ENCODE measurements at places on chromosomes 6 and 20.

- no peak for DNase-seq
Measured at GRCh38 chr6:56525974-56526789, 116.5 kb downstream of the DST start.

GRCh38 chr6:55937951-55938690, 62.7 kb upstream of the BMP5 start:
- DNase-seq: no peak

- DNase-seq: no peak
Measured at GRCh38 chr6:109991201-109992101, 13.3 kb downstream of the GPR6 start.

DNA sequence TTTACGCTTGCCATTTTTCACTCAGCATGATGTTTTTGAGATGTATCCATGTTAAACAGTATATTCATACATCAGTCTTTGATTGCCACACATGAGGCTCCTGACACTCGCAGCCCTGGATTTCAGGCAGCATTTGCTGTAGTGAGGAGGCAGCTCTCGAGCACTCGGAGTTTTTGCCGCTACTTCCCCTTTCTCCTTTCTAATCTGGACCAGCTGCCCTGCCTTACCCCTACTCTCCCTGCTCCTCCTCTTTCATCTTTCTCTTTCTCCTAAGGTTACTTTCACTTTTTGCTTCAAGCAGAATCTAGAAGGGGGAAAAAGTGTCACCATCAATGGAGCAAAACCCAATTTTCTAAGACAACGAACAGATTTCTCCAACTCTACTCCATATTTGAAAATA, 5.9 kb upstream of the CST3 start:
- no peak for DNase-seq

DNA sequence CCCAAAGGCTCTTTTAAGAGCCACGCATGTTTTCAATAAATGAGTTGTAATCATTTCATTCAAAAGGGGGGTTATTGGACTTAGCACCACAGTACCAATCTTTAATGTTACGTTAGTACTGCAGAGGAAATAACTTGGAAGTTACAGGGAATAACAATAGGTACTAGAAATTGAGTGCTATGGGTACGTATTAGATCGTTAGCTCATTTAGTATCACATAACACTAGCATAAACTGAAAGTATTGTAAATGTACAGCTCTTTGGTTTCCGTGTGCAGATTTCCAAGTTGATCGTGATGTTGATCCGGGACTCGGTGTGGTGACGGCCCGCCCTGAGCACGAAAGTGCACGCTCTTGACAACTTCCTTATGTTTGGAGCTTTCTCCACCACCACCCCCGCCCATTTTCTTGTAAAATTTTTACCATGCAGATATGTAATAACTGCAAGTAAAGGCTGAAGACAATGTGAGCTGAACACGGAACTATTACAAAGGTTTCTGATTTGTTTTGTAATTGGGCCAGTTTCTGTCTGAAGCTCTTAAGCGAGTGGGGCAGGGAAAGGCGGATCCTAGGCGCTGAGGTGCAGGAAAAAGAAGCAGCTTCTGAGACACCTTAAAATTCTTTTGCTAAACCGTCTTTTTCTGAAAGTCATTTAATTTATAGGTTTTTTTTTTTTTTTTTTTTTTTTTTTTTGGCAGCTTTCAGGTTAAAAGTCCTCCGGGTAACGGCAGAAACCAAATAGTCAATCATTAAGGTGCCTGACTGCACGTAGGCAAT, 71.5 kb downstream of the HFE start:
- DNase-seq: peak; percentile 28

DNA sequence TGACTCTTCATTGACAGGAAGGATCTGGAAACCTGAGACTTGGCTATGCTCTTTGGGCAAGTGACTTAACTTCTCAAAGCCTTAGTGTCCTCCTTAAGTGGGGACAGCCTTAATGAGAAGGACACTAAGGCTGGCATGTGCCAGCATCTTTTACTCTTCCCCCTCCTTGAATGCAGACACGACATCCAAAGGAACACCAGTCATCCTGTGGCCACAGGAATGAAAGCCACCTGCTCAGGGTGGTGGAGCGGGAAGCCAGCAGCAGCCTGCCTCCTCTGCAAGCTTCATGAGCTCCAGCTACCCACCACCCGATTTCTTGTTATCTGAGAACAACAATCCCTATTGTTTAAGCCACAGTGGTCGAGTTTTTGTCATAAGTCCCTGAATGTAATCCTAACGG, 44.5 kb downstream of the TMEM14B start:
- DNase-seq: no peak

DNA sequence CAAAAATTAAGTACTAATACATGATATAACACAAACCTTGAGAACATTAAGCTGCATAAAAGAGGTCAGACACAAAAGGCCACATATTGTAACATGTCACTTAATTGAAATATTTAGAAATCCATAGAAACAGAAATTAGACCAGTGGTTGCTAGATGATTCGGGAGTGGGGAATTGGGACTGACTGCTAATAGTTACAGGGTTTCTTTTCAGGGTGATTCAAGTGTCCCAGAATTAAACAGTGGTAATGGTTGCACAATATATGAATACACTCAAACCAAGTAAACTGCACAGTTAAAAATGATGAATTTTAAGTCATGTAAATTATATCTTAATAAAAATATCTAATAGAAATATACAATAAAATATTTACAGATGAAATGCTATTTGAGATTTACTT, 174.5 kb downstream of the WDR27 start:
- no peak for DNase-seq

- peak; percentile 25 for DNase-seq
Measured at GRCh38 chr20:5663396-5663795, 86.8 kb upstream of the SHLD1 start.

Measured in NCI-H2029 (cell line).